ENCODE measurements at places on chromosomes 13 and 19.

DNA sequence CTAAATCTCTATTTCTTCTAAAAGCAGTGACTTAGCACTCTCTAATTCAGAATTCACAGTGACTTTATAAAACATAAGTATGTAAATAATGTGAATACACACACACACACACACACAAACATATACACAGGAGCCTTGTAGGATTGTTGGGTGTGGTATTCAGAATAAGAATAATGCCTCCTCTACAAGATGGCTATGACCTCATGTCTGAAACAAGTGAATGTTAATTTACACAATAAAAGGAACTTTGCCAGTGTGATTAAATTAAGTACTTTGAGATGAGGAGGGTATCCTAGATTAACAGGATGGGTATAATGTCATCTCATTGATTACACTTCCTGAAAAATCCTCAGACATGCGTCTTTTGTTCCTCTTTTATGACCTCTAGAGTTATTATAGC lies 234.6 kb downstream of the SLITRK6 start:
- no peak for DNase-seq

GRCh38 chr19:29120466-29120865 lies 92.5 kb downstream of the UQCRFS1 start:
- no peak for DNase-seq

DNA sequence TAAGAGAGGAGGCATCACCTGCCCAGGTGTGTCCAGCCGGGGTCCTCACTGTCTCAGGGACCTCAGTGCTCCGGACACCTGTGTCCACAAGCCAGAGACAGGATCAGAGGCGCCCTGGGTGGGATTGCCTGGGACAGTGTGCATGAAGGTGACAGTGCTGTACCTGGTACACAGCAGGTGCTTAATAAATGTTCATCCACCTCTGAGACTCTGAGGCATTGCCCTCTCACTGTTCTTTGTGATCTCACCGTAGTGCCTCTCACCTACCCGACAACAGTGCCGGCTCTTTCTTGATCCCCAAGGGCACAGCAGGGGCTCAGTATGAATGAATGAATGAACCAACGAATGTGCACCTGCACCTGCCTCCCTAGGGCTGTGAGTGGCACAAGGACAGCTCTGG lies 9.2 kb downstream of the RDH13 start:
- DNase-seq, result no peak

DNA sequence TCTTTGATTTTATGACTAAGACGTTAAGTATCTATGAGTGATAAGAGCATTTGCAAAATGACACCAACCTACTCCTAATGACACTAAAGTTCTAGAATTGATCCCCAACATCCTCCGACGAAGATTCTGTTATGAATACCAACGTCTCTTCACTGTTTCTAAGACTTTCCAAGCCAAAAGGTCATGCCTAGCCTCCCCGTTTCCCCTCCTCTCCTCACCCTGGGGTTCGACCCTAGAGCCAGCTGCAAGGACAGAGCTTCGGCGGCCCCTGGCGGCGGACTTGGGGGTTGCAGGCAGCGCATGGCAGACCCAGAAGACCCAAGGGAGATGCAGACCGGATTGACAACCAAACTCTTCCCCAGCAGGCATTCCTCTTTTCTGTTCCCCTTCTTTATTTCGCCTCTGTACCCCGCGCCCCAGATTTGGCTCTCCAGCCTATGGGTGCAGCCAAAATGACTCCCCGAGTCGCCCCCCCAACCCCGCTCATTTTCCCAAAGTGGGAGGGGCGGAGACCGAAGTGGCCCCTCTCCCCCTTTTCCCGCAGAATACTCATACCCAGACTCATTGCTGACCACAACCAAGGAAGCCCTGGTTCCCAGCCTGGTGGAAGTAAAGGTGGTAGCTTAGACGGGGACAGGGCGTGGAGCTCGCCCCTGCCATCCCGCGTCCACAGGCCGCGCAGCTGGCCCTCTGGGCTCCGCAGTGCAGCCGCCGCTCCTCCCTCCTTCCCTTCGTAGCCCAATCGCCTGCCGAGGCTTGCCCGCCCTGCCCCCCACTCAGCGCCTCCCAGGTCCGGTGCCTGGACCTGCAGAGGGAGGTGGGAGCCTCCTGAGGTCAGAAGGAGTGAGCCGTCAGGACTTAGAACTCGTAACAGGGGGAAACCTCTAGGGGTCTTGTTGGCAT lies 4.1 kb upstream of the EML2 start:
- peak; percentile 71 for DNase-seq

- DNase-seq, result no peak
Measured at GRCh38 chr19:51094696-51095279, 12.1 kb upstream of the KLK14 start.
